Sciatic nerve (tissue), 2 donors: ENCODE measurements at places on chromosomes 3 and 15. TPM values are rescaled to one million over a fixed set of nuclear protein-coding genes. Genes with fewer than 3 reads are reported as not detected.

Gene KCNAB1
- 6.2 TPM for total RNA-seq

Gene TJP1
- total RNA-seq = 465 TPM

Gene FETUB
- not detected for total RNA-seq

DNA sequence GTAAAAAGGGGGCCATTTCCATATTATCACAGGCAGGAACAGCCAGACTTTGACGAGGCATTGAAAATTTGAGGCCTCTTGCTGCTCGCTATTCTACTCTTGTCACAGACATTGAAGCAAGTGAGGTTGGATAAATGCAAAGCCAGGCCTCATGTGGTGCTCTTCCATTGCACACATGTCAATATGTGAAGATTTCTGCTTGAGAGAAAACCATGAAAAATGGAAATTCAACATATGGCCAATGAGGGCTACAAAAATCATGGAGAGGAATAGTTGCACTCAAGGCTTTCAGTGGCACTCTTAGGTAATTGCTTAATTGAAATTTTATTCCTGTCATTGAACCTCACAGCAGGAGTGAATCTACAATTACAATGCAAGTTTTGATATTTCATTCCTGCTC is 185.6 kb upstream of the MBNL1 start:
- DNase-seq = no peak

- no peak for DNase-seq
Measured at GRCh38 chr3:149660462-149660861, 2.6 kb upstream of the WWTR1 start.

GRCh38 chr3:171347301-171348039 is 112.7 kb downstream of the TNIK start:
- DNase-seq = no peak

DNA sequence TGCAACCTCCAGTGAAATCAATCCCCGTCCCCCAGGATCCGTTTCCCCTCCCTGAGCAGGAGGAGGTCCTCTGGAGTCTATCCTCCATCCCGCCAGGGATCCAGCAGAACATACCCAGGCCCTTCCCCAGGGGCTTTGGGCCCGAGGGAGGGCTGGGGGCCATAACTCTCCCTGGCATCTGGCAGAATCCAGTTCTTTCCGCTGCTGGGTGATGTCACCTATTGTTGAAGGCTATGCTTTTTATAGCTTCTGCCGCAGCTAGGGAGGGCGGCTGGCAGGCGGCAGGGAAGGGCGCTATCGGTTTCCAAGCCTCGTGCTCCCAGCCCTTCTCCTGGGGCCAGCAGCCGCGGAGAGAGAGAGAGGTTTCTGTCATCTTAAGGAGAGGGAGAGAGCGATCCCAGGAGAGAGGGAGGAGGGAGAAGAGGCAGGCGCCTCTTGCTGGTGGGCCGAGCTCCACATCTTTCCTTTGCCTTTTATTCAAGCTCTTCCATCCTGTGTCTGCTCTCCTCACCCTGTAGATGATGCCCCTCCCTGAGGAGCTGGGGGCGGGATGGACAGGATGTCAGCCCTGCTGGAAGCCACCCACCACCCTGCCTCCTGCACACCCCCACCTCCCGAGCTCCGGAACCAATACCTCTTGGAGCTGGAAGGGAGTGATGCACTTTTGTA is 120.1 kb downstream of the ANP32A start:
- DNase-seq = no peak

GRCh38 chr3:135458541-135459322 is 506.8 kb upstream of the PPP2R3A start:
- no peak for DNase-seq

- DNase-seq = no peak
Measured at GRCh38 chr15:43102187-43102586, 3.7 kb downstream of the UBR1 start.

DNA sequence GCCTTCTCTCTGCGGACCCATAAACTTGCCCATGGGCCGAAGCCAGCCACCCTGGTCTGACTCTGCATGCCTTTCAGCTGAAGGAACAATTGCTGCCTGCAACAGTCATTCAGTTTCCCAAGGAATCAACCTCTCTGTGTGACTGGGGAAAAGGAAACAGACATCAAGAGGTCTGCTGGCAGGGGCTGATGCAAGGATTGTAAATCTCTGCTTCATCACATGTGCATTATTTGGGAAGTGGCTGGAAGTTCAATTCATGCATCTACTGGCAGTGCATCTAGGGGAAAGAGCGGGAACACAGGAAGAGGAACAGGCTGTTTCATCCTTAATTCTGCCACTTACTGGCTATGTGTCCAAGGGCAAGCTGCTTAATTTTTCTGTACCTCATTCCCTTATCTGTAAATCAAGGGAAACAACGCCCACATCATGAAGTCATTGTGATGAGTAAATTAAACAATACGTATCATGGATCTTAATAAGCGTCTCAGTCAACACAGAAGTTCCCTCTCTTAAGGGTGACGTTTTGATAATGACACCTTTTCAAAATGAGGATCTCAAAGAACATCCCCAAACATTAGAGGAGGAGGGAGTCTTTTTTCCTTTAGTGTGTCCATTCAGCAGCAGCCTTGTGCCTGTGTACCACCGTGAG is 17.4 kb upstream of the ADPGK start:
- no peak for DNase-seq

GRCh38 chr3:39286771-39287170 is 6.9 kb upstream of the CX3CR1 start:
- DNase-seq = no peak

DNA sequence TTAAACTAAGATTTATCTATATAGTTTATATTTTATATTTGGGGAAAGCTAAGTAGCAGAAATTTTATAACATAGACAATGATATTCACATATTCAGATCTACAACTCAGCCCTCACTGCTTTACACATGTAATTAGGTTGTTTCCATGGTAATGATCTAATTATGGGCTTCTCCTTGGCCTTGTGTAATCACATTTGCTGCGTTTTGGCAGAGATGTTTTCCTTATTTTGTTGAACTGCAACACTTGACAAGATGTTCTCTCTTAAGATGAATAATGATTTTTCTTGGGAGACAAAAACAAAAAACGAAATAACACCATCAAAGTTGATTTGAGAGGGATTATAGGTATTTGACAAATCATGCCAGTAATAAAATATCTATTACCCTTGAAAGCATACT is 635.6 kb upstream of the TBL1XR1 start:
- no peak for DNase-seq

GRCh38 chr15:67062369-67062985 is 2.9 kb upstream of the SMAD3 start:
- DNase-seq = no peak

- DNase-seq = no peak
Measured at GRCh38 chr3:109640146-109640652, 302.9 kb upstream of the DPPA4 start.

GRCh38 chr3:47961815-47962606 is 54.2 kb downstream of the MAP4 start:
- no peak for DNase-seq

- DNase-seq = no peak
Measured at GRCh38 chr3:901953-902778, 190.7 kb upstream of the CNTN6 start.

DNA sequence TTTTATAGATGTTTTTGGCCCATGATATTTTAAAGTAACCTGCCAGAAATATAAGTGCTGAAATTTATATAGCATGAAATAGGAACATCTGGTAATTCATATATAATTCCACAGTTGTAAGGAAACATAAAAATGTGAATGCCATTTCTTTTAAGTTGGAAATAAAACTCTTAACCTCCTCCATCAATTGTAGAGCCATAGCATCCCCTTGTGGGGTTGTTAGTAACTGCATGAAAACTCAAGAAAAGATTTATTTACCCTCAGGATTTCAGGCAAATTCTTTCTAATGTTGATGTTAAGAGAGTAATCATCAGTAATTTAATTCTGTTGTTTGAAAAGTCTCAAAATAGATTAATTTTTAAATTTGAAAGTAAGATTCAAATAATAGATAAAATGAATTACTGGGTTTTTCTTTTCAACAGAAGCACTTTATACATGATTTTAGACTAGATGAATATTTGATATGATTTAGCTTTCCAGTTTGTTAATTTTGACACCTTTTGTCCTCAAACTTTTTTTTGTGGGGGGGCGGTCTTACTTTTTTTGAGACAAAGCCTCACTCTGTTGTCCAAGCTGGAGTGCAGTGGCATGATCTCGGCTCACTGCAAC is 74.7 kb downstream of the RASA2 start:
- no peak for DNase-seq

DNA sequence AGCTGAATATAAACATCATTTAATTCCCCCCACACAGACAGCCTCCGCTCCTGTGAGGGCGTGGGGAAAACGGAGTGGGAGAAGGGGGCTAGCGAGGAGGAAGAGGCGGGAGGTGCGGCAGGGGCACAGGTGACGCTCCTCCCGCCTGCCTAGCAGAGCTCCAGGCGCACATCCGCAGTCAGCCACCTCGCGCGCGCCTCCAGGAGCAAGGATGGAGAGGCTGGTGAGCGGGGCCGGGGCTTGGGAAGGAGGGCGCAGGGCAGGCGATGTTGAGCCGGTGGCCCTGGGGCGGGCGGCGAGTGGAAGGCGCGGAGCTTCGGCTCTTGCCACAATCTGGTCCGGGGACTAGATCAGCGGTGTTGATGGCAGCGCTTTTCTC is at the start of gene CD200:
TSS of gene CD200 (plus strand) at position 155 of the 379 bp plus-strand sequence. CDS start at position 212, 57 bp downstream.
- DNase-seq = peak; percentile 82

DNA sequence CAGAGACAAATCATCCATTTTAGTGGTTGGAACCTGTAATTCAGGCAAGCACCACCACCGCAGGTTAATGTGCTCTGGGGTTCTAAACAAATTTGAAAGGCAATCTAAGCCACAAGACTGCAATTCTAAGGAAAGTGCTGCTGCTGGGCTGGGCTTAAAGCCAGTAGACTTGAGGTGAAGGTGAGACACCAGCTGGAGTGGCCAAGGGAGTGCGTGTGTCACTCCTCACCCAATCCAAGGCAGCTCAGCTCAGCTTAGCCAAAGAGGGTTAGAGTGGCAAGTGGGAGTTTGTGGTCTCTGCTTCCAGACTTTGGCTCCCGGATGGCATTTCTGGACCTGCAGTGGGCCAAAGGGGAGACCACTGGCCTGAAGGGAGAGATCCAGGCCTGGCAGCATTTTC is 1655.6 kb downstream of the SI start:
- DNase-seq = no peak

- DNase-seq = no peak
Measured at GRCh38 chr15:33865416-33865815, 102.9 kb upstream of the CHRM5 start.

DNA sequence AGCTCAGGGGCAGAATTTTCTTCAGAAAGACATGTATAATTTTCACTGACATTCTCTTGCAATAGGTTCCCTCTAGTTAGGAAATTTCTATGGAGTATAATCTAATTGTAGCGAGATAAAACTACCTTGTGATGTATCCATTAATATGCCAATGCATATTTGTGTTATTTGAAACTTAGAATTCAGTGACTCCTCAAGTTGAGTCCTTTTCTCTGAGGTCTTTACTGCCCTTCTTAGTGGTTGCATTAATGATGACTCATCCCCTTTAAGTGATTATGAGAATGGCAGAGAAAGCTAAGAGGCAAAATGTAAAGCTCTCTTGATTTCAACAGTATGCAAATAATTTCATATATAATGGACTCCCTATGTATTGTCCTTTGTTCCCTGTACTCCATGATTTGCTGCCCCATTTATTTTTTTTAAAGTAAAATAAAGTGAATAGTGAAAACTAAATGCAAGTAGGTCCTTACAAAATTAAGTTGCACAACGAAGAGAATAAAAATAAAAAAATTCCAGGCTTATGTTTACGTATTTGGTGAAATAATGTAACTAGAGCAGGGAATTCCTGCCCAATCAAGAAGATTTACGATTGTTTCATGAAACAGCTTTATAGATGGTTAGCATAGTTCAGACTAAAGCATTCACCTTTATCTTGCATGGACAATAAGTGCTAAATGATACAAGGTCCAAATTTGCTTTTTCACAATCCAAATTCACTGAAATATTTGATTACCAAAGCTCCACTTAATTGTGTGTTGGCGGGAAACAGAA is 78.1 kb downstream of the ZPLD1 start:
- DNase-seq = no peak

DNA sequence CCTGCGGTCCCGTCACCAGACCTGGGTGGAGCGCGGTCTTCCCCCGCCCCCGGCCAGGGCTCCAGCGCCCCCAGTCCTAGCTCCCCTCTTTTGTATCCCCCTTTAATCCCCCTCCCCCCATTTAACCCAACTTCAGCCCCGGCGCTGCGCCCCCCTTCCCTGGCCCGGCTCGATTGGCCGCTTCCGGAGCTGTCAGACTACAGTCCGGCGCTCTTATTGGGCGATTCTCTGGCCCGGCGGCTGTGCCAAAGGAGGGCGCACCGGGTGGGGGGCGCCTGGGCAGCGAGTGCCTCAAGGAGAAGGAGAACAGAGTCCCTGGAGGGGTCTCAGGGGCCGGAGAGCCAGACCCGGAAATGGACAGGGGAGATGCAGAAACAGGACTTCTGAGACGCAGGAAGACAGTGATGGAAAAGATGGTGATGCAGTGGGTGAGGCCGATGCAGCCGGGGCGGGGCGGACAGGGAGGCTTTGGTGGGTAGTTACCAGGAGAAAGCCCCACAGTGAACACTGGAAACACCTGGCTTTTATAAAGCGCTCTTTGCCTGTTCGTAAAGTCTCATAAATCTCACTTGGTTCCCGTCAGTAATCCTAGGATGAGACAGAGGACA is 1.2 kb upstream of the ADCY5 start:
- peak; percentile 65 for DNase-seq

DNA sequence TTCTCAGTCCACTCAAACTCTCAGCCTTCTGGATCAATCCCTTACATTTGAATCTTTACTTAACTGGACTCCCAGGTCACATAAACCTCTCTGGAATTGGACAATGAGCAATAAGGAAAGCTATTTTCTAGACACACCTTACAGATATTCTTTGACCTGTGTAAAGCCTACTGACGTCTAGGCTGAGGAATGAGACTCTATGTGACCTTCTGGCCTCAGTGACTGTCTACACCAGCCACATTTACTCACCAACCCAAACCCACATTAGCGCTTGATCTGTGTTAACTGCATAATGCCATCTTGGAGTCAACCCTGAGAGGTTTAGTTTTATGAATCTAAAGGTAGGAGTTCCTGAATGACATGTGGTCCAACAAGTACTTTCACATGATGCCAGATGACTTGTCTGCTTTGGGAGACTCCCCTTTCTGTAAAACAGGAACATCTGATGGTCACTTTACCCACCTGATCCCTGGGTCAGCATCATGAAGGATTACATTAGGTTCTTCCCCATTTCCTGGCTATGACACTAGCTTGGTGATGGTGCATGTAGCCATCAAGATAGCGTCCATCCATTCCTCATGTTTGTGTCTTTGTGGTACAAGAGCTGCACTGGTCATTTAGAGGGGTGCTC is 11.4 kb upstream of the COMMD2 start:
- DNase-seq = no peak

- peak; percentile 72 for DNase-seq
Measured at GRCh38 chr3:127747751-127748521, 74.4 kb downstream of the MGLL start.

- no peak for DNase-seq
Measured at GRCh38 chr3:162370141-162370540, 873.5 kb downstream of the OTOL1 start.

- DNase-seq = no peak
Measured at GRCh38 chr3:194619741-194620140, 13.5 kb downstream of the TMEM44 start.

- DNase-seq = no peak
Measured at GRCh38 chr3:72395776-72396311, 452.4 kb downstream of the SHQ1 start.

- no peak for DNase-seq
Measured at GRCh38 chr3:55489798-55490132, 2.7 kb upstream of the WNT5A start.

- DNase-seq = no peak
Measured at GRCh38 chr15:61753018-61753710, 307.1 kb downstream of the VPS13C start.
